Mesenchymal stem cell (in vitro differentiated cells and primary cell): ENCODE measurements at places on chromosomes 5 and 9.

DNA sequence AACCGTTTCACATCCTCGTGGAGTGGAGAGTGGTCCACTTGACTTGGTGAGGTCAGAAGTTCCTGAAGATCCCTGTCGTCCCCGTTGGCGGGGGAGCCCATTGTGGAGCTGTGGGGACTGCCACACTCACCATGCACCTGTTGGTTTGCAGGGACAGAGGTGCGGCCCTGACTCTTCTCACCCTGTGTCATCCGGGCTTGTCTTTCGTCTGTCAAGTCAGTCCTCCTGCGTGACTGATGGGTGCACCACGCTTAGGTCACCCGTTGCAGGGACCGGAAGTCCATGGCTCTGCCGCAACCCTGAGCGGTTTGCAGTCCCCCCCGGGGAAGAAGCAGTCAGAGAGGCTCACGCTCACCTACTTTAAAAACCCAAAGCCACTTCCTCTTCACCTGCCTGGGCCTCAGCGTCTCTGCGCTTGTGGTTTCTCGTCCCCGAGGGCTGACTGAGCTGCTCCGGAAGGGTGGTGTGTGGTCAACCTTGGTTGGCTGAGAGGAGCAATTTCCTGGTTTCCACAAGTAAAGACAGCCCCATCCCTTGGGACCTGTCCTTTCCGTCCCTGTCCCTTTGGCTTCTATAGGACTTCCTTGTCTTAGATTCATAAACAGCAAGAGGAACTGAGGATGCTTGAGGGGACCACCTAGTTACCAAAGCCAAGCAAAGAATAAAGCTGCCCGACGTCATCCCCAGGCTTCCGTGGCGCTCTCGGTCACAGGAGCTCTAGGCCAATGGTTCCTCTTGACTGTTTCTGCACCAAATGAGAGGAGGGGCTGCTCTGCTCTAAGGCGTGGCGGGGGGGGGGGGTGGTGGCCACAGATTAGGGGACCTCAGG, 53.2 kb downstream of the USP20 start:
- DNase-seq: no peak

- DNase-seq: no peak
Measured at GRCh38 chr9:23229890-23230317, 596.1 kb downstream of the ELAVL2 start.

- no peak for DNase-seq
Measured at GRCh38 chr5:138444078-138444773, 5.4 kb downstream of the REEP2 start.

DNA sequence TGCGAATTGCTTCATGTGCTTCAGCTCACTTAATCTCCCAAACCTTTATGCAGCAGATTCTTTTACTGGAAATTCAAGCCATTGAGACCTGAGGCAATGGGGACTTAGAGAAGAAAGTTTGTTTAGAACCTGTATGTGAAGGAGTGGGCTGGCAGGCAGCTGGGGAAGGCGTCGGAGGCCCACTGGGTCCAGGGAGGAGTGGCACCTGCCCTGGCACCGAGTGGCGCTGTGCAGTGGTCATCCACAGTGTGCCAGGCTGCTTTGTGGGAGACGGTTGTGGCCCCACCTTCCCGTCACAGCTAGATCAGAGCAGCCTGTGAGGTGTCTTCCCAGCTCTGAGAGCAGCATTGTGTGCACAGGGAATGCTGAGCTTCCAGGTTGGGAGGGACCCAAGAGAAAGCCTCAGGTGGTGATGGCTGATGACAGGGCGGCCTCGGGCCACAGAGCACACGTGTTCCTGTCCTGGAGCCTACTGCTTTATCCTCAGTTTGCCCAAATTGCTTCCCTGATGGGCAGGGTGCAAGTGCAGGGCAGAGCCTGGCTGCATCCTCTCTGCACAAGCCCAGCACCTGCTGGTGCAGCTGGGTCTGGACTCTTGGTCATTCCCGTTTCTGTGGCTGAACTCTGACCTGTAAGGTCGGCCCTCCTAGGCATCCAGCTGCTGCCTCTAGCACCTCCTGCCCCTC, 175.2 kb downstream of the CACNA1B start:
- DNase-seq: no peak

- DNase-seq: no peak
Measured at GRCh38 chr5:42605490-42605889, 151.1 kb upstream of the CCDC152 start.

DNA sequence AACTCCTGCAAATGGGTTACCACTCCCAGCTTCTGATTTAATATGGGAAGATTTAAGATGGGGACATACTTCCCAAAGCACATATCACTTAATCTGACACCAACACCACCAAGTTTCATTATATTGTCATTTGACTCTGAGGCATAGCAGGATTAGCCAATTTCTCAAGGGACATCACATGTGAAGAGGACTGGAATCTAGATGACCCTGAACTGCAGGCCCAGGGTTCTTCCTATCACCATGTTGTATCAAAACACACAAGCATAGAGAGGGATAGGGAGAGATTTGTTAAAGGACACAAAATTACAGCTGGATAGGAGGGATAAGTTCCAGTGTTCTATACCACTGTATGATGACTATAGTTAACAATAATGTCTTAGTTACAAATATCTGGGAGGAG, 168.3 kb upstream of the PPP2R2B start:
- DNase-seq: no peak
